ENCODE measurements at places on chromosomes 1 and 21.

- DNase-seq, result no peak
Measured at GRCh38 chr1:53576866-53577760, 117.9 kb downstream of the DMRTB1 start.

- no peak for DNase-seq
Measured at GRCh38 chr1:187630653-187631380, 802.1 kb downstream of the PLA2G4A start.

- DNase-seq, result no peak
Measured at GRCh38 chr1:243258731-243259130, 2.9 kb downstream of the SDCCAG8 start.

DNA sequence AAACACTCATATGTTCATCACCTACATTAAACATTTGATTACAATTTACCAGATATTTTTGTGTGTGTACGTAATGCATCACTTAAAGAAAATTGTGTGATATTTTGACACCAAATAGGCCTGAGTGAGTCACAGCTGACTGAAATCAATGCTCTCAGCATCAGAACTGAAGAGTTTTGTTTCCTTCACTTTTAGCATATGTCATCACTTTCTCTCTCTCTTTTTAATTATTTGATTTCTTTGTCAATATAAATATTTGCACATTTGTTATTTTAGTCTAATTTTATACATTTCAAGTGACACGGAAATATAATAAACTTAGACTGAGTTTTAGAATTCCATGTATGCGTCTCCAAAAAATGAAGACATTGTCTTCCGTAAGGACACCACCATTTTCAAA, 545.3 kb downstream of the PTPRC start:
- no peak for DNase-seq

DNA sequence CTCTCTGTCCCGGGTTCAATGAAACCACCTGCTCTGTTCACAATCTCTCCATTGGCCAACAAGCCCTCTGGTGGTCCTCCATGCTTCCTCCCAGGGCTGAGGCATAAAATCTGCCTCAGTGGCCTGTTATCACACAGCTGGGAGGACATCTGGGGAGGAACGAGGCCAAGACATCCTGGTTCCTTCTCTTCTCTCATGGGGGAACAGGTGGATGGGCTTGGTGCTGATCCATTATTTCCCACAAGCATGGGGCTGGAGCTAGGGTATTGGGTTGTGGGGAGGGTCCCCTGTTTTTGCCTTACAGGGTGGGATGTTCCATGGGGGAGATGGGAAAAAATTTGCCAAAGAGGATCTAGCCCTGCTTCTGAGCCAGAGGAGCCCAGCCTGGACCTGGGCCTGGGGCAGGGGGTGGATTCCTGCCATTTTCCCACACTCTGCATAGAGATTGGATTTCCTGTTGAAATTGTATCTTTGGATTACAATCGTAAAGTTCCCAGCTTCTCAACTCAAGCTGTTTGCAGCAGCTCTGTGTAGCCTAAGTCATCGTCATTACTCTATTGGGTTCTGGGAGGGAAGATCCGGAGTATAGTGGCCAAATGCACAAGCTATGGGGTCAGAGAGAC, 124.7 kb downstream of the NAV1 start:
- no peak for DNase-seq

DNA sequence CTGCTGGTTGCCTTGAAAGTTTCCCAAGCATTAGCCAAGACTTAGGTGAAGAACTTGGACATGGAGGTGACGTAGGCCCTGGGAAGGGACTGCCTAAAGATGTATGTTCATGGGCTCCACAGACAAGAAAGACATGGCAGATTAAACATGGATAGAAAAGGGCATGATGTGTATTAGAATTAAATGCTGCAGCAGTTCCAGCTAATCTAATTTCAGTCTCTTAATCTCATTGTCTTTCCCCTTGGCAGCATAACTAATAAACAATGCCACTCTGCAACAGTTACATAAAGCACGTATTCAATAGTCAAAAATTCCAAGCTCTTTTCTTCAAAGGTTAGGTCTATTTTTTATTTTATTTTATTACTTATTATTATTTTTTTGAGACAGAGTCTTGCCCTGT, 251.6 kb downstream of the KIF26B start:
- DNase-seq, result no peak
